ENCODE measurements at places on chromosomes 3 and 15.

- DNase-seq = no peak
Measured at GRCh38 chr15:92161039-92161670, 232.5 kb upstream of the ST8SIA2 start.

- no peak for DNase-seq
Measured at GRCh38 chr3:175108613-175109151, 249.5 kb downstream of the NAALADL2 start.

DNA sequence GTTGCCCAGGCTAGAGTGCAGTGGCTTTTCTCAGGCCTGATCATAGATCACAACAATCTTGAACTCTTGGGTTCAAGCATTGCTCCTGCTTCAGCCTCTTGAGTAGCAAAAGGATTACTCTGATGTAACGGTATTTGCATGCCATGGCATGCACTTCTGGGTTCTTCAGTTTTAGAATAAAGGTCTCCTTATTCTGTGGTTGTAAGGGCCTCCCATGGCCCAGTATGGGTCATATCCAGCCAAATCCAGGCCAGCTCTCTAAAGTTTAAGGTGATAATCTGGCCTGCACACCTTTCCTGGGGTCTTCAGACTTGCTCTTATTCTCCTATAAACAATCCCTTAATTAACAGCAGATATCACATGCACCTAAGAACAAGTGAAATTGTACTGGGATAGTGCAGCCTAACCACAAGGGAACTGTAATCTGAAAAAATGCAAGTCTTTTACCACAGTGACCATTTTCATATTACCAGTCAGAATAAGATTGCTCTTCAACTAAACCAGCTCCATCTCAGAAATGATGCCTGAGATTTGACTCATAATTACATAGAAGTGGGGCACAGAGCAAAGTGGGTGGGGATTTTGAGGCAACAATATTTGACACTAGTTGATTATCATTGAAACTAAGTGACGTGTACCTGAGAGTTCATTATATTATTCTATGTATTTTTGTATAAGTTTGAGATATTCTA lies 25.4 kb downstream of the COMMD2 start:
- no peak for DNase-seq

GRCh38 chr3:32630266-32630665 lies 54.7 kb upstream of the CNOT10 start:
- no peak for DNase-seq

DNA sequence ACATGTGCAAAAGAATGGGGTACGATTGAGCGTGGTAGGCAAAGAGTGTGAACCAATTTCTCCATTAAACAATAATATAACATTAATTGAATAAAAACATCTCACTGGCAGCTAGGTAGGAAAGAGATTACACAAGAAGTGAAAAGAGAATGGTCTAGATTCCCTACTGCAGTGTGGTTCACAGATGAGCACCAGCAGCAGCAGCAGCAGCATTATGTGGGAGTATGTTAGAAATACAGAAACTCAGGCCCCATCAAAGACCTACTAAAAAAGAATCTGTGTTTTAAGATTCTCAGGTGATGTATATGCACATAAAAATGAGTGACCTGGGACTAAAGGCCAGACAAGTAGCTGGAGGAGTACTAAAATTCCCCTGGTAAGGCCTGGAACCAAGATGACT lies 118.2 kb downstream of the ADAM10 start:
- DNase-seq = no peak

DNA sequence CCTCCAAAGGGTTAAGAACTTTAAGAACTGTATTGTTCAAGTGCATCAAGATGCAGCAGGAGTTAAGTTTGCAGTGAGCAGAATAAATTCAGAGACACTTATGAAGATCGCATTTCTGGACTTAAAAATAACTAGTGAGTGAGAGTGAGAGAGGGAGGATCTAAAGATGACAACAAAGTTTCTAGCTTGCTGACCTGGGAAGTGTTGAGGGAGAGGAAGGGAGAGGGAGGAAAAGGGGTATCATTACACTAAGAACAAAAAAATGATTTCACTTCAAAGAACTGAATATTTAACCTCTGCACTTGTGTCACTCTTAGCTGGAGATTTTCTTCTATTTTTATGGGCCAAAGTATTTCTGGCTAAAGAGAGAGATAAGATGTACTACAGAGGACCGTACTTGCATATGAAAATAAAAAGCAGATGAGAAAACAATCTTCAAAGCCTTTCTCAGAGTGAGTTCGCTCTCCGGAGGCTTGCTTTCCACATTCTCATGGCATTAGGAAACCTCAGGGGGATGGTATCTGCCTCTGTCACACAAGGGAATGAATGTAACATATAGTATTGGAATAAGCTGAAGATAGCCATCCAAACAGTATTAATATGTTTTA lies 91.4 kb upstream of the TJP1 start:
- no peak for DNase-seq

DNA sequence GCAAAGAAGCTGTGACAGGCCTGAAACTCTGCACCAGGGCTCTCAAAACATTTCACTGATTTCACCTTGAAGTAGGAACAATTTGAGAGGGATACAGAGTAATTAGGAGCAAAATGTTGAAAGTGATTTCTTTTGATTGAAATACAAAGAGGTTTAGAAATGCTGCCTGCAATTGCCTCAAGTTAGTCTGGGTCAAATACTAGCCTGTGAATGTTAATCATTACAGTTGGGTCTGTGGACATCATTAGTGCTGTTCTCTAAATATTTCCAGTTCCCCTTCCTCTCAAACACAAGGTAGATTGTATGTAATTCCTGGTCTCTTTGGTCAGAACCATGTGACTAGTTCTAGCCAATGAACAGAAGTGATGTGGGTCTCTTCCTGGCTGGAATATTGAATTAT lies 152.3 kb upstream of the TSC22D2 start:
- no peak for DNase-seq

- no peak for DNase-seq
Measured at GRCh38 chr3:112649478-112649735, 8.5 kb upstream of the CCDC80 start.

- DNase-seq = no peak
Measured at GRCh38 chr3:52458770-52459545, 3.6 kb downstream of the NISCH start.

DNA sequence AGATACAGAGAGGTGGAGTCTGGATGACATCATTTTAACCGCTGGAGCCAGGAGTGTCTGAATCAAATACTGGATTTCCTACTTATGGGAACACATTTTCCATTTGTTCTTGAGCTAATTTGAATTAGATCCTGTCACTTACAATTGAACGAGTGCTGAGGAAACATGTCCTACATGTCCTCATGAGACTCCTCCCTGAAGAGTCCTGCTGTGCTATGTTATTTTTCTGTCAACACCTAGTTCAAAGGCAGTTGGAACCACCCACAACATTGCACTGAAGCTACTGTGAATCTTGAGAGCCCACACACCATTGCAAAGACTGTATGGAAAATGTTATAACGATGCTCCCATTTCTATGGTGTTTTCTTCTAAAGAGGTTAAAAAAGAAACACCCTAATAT lies 123.5 kb upstream of the CRBN start:
- no peak for DNase-seq

DNA sequence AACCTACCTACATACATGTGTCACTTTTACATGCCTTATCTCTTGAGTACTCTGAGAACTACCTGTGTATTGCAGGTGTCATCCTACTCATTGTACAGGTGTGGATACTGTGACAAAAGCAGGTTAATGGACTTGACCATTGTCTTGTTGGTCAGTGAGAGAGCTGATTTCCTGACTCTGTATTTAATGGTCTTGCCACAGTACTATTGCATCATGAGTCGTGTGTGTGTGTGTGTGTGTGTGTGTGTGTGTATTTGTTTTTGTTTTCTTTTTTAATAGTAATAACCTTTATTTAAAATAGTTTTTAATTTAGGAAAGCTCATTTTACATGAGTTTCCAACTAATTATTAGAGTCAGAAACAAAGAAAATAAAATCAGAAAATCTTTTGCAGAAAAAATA lies 7.7 kb downstream of the SELENOT start:
- DNase-seq = no peak

GRCh38 chr3:96354742-96355141 lies 459.7 kb upstream of the EPHA6 start:
- DNase-seq = no peak

DNA sequence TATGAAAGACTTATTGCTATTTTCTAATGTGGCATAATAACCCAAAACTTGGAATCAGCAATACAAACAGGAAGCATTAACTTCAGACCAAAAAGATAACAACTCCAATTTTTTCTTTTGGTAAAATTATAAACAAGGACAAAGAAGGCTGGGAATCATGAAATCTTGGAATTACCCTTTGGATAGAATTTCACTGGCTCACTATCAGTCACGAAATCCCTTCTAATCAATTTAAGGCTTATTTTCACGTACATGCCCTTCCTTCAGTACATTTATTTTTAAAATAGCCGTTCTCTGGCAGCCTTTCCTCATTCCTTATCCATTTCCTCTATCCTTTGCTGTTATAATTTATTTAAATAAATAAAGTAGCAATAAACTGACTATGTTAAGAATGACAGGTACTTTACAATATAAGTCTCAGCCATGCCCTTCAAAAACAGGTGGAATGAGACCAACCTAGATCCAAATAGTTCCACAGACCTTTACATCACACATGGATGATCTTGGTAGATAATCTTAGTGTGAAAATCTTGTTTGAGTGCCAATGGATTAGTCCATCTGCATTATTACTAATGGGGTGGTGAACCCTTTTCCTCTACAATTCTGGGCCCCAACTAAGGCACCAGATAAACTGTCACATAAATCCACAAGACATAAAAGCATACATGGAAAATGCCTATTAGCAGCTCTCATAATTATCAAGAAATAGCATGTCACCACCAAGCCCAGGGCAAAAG lies 38.9 kb downstream of the ABI3BP start:
- no peak for DNase-seq

- no peak for DNase-seq
Measured at GRCh38 chr3:143594206-143594605, 254.1 kb downstream of the SLC9A9 start.

DNA sequence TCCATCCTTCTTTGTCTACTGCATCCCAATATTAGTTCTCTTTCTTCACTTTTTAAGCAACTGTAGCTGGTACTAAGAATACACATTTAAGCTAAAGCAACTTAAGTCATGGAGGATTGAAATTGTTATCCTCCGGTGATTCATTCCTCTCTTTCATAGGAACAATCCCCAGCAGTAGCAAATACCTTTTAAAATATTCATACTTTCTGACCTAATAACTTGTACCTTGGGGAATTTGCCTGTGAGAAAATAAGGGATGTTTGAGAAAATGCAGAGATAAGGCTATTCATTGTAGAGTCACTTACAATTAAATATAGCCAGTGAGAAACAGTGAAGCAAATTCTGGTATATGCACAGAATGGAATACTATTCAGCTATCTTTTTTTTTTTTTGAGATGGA lies 66.0 kb downstream of the VPS13C start:
- no peak for DNase-seq

GRCh38 chr3:54647721-54648120 lies 280.1 kb downstream of the LRTM1 start:
- DNase-seq = no peak

DNA sequence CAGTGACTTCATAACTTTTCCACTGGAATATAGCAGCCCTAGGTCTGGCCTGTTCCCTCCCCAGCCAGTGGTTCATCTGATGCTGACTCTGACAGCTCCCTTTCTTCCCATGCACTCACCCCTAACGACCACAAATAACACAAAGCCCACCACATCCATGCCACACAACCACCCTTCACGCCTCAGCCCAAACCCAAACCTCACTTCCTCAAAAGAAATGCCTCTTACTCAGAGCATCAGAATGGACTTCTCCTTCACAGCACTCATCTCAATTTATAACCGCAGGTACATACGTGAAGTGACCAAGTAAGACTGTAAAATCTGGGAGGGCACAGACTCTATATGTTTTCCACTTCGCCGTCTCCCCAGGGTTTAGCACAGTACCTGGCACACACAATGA lies 1.1 kb downstream of the RBSN start:
- DNase-seq = no peak

DNA sequence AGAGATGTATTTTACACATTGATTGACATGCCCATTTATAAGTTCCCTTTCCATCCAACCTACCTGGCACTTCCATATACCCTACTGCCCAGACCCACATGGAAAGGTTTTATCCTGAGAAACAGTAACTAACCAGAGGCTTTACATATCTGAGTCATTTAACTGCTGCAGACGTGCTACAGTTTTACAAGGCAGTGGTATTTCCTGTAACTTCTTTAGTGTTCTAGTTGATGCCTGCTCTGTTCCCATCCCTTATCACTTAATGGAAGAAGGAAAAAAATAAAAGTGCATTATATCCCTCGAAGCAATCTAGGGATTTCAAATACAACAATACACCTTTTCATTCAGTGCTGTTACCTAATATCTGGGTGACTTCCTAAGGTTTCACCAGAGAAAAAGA lies 107.1 kb downstream of the TMCO5A start:
- DNase-seq = no peak

DNA sequence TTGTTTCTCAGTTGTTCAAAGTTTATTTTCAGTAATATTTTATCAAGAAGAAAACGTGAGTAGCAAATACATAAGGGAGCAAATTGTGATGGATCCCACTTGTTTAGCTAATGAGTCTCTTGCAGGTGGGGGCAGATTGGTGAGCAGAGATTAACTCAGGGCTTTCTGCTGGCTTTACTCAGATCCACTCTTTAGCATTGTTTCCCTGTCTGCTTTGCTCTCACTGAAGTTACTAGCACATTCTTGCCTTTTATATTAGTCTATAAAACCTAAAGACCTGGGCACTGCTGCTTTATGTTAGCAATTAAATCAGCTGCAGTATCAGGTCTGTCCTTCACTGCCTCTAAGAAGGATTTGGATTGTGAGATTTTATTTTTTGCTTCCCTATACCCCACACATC lies 71.5 kb downstream of the STAC start:
- no peak for DNase-seq

DNA sequence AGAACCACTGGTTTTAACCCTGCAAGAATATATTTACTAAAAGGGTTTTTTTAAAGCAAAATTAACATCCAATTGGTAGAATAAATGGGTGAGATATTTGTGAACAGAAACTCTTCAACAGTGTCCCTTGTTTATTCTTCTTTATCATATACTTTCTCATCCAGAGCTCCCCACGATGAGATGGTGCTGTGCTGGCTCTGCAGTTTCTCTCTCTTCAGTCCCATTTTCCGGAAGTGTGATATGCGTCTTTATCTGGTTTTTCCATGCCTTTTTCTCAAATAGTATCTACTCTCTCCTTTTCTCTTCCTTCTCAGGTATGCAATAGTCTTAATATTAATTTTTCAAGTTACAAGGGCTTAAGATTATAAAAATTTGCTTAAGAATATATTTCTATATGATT lies 1.5 kb downstream of the EAF2 start:
- DNase-seq = no peak

- DNase-seq = no peak
Measured at GRCh38 chr3:14784087-14784681, 34.6 kb upstream of the FGD5 start.

DNA sequence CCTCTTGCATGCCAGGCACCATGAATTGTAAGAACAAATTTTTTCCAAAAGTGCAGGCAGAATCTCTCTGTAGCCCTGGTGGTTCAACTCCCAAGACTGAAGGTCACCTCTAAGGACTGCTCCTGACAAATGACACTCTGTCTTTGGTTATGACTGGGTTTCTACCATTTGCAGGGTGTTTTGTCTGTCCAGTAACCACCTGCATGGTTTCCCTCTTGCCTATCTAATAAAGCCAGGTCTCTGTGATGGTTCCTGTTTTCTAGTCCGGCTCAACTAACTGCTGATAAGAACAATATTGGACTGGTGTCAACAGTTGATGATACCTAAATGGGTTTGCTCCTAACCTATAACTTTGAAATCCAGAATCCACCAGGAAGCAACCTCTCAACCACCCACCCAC lies 43.7 kb downstream of the ATP8B4 start:
- DNase-seq = no peak
